ENCODE measurements at places on chromosomes 16 and 17. TPM values are rescaled to one million over a fixed set of nuclear protein-coding genes. Genes with fewer than 3 reads are reported as not detected.

DNA sequence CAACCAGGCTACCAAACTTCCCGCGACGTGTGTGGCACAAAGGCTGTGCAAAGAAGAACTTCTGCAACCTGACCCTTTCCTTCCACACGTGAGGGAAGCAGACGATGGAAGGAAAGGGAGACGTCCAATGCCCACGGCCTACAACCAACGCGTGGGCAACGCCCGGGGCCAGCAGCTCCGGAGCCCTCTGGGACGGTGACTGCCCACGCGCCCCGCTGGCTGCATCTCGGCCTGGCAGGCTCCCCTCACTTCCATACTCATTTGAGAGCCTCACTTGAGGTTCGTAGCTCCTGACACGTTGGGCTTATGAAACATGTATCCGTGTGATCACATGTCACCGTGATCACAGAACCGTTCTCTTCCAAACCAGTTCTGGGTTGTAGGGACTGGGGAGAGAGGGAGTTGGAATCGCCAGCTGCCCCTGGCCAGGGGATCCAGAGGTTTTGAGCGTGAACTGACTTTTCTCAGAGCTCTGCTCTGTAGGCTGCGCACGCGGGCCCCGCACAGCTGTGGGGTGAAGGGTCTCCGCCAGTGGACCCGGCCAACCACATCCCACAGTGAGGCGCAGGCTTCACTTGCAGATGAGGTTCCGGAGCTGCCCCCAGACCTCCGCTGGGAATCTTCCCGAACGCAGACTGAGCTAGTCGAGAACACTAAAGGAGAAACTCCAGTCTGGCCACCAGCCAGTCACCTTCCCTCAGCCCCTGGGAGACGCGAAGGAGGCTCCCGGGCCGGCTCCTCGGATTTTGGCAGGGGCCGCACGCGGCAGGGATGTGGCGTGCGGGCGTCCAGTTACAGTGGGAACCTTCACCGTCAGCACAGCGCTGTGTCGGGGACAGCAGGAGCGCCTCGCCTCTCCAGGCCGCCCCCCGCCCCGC is 1.0 kb downstream of the LMF1 start:
- peaks cover 10% of the 10 kb centered on the region for H3K36me3 ChIP-seq
- peak overlapping the region; percentile 66 for H3K4me3 ChIP-seq
- H3K27ac ChIP-seq: no peak overlapping the region
- peaks cover 15% of the 10 kb centered on the region for H3K4me1 ChIP-seq

DNA sequence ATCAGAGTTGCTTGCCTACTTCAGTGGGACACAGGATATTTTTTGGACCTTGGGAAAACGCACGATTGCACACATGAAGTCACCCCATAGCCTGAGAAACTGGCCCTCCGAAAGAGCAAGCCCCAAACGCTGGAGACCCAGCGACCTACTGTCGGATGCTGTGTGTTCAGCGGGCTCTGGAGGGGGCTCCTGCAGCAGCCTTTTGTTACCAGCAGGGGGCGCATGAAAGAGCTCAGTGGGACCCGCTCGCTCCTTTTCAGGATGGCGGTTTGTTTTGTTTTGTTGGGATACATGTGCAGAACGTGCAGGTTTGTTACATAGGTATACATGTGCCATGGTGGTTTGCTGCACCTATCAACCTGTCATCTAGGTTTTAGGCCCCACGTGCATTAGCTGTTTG is 28.4 kb downstream of the MYH3 start:
- no peaks in the 10 kb centered on the region for H3K4me1 ChIP-seq
- DNase-seq: no peak
- H3K4me3 ChIP-seq: no peak overlapping the region
- no peaks in the 10 kb centered on the region for H3K36me3 ChIP-seq

- peak overlapping the region; percentile 77 for H3K27ac ChIP-seq
- DNase-seq: no peak
- peaks cover 18% of the 10 kb centered on the region for H3K4me1 ChIP-seq
- peaks cover 15% of the 10 kb centered on the region for H3K36me3 ChIP-seq
- peak overlapping the region; percentile 67 for H3K4me3 ChIP-seq
- no peaks in the 10 kb centered on the region for H3K27me3 ChIP-seq
Observed at GRCh38 chr17:80738987-80739730, 194.5 kb downstream of the RPTOR start.

DNA sequence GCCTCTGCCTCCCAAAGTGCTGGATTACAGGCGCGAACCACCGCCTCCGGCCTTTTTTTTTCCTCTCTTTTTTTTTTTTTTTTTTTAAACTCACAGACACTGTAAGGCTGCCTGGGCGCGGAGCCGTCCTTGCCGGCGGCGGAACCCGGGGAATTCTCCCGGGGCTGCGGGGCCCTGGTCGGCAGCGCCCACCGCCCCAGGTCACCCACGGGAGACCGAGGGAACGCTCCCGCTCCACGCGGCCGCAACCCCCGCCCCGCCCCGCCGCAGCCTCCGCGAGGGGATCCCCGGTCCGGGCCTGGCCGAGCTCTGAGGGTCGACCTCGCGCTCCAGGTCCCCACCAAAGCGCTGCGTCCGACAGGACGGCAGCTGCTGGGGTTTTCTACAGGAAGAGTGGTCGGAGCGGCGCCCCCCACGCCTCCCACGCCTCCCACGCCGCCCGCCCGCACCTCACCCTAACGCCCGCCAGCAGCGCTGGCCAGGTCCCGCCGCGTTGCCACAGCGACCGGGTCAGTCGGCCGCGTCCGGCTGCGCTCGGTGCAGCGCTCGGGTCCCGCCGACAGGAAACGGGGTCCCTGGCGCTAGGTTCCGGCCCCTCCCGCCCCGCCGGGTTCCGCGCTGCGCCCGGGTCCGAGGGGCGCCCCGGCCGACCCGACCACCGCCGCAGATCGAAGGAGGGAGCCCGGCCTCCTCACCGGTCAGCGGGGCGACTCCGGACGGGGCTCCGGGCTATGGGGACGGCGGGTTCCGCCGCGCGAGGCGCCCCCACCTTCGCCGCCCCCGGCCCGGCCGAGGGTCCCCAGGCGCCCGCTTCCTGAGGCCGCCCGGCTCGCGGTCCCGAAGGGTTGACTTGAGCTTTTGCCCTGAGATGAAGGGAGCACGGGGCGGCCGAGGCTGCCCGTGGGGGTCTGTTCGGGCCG is at the start of gene CCDC57:
CCDC57 (minus strand) TSS at position 512 of the 920 bp plus-strand sequence. CDS start 10,898 bp downstream, outside the sequence.
- no peaks in the 10 kb centered on the region for H3K27me3 ChIP-seq
- peak within 1 kb of the TSS; percentile 86 for H3K4me3 ChIP-seq
- H3K4me1 ChIP-seq: peaks cover 51% of the 10 kb centered on the region

- H3K27ac ChIP-seq: no peak overlapping the region
- peaks cover 7% of the 10 kb centered on the region for H3K36me3 ChIP-seq
- H3K27me3 ChIP-seq: no peaks in the 10 kb centered on the region
- peaks cover 17% of the 10 kb centered on the region for H3K4me1 ChIP-seq
Observed at GRCh38 chr17:8253801-8254200, 4.7 kb downstream of the PFAS start.

DNA sequence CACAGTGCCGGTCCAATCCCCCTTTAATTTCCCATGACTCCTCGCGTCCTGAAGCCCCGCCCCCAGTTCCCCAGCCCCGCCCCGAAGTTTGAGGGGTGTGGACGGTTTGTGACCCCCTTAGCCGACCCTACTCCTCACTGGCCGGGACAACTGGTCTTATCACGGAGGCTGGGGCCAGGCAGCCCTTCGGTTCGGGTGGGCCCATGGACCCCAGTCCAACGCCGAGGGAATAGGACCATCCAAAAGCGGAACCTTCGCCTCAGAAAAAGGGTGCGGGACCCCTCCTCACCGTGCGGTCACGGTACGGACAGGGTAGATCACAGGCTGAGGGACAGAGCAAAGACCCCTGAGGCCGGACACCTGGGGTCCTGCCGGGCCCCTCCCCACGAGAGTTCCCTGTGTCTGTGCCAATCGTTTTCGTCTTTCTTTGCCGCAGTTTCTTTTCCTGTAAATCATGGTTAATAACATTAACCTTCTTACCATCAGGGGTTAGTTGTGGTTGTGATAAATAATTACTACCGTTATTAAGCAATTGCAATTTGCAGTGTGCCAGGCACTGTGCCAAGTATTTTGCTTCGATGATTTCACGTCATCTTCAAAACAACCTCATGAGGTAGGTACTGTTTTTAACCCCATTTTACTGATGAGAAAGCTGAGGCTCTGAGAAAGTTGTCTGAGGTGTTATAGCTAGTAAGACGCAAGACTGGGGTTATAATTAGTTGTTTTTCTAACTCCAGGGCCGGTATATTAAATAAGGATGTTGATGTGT is 543 bp downstream of the TMUB2 start:
- H3K4me1 ChIP-seq: peaks cover 19% of the 10 kb centered on the region

- peak; percentile 76 for DNase-seq
- peak overlapping the region; percentile 95 for H3K27ac ChIP-seq
- H3K27me3 ChIP-seq: peaks cover 8% of the 10 kb centered on the region
- H3K4me1 ChIP-seq: peaks cover 82% of the 10 kb centered on the region
Observed at GRCh38 chr16:50696575-50697420, 3.4 kb downstream of the NOD2 start.

DNA sequence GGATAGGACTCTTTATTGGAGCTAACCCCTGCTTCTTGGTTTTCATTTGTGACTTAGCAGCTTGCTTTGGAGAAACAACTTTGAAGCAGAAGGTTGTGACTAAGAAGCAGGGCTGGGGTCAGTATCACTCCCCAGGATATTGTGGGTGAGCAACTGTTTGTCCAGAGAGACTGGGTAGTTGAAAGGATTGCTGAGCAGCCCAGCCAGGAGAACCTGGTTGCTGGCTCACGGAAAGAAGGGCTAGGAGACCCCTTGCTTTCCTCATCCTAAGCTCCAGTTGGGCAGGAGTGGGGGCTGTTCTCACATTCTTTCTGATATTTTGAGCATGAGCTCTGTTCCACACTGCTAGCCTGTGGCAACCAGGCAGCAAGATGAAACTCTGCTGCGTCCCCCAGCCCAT is 151.2 kb downstream of the CBLN1 start:
- DNase-seq: no peak
- no peak overlapping the region for H3K4me3 ChIP-seq
- no peaks in the 10 kb centered on the region for H3K36me3 ChIP-seq
- H3K4me1 ChIP-seq: no peaks in the 10 kb centered on the region
- no peaks in the 10 kb centered on the region for H3K27me3 ChIP-seq

QPRT gene
- total RNA-seq: 5.6 TPM

FOXO3B gene
- 9.6 TPM for total RNA-seq
